Fibroblast of skin of left biceps (primary cell): ENCODE measurements at places on chromosomes 3 and 15.

DNA sequence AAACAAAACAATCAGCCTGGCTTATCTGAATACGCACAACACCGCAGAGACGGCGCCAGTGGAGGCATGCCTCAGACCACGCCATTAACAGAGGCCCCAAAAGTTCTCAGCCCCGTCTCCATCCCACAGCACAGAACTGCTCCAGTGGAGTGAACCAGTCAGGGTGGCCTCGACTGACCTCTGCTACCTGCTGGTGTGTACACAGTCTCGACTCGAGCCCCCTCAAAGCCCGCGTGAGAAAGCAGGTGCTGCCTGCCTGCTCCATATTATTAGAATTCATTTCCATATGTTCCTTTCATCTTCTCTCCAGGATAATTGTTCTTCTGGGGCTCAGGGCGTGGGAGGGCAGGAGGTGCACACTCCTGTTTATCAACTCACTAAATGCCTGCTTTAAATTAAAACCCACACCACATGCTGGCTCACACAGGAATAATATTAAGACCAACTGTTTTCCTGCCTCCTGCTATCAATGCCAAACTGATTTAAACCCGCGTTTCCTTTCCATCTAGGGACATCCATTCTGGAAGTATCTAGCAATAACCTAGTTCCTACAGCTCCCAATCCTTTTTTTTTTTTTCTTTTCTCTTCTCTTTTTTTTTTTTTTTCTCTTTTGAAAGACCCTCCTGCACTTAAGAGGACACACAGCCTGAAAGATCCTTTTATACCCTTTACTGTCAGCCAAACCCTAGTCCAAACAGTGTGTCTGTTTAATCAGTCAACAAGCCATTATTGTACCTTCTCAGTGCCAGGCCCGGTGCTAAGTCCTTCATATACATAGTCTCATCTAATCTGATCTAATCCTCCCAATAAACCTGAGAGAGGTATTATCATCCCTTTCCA lies 101.2 kb downstream of the TLE3 start:
- no peak for DNase-seq

DNA sequence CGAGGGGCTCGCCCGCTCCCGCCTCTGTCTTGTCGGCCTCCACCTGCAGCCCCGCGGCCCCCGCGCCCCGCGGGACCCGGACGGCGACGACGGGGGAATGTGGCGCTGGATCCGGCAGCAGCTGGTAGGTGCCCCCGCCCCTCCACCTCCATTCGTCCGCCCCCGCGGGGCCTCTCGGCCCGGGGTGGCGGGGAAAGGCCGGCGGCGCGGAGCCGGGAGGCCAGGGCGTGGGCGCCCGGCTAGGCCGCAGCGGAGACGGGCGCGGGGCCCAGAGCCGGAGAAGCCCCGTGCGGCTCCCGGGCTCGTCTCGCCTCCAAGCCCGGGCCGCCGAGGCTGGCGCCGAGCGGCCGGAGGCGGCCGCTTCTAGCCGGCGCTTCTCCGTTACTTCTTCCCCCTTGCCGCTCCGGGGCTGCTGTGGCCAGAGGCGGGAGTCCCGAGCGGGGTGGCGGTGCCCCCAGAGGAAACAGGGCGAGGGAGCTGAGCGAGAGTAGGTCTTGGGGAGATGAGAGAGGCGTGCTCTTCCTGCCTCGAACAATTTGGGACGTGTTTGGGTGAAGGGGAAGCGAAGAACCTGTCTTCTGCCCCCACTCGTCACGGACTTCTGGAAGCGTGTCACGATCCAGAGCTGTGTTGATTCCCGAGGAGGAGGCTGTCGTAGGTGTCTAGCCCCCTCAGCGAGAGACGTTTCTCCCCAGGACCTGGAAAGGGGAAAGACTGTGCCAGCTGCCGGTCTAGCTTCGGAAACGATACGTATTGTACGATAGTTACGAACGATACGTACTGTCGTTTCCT lies 555 bp downstream of the ATP11B start:
- DNase-seq = no peak

- DNase-seq = no peak
Observed at GRCh38 chr3:94305835-94306611, 243.2 kb downstream of the NSUN3 start.

DNA sequence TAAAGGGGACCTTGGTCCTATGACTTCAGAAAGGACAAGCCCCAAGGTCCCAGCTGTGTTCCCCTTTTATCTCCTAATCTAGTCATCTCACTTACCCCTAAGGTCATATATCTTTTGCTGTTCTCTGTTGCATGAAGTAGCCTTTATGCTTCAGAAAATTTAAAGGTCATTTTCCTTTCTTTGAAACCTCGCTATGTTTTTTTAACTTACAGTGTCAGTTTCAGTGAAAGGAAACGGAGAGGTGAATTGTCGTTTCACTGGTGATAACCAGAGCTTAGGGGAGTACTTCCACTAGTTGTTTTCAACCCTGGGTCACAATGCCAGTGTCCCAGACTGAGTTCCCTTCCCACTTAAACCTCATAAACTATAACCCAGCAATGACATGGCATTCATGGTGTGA lies 357.4 kb downstream of the GAP43 start:
- DNase-seq = no peak

GRCh38 chr15:70653426-70653825 lies 109.9 kb downstream of the UACA start:
- DNase-seq = no peak

DNA sequence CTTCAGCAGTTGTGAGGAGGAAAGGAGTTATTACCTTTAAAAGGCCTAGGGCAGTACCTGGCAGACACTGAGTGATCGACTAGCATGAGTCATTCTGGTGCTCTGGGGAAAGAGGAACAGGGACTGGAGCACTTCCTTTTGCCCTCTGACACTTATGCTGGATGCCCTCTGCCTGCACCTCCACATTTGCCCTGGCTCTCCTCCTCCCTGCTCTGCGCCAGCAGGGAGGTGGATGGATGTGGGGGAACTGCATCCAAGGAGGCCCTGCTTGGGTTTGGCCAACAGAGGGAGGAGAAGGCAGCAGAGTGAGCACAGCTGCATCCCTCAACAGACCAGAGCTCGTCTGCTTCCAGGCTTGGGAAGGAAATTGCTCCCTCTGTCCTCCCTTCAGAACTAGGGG lies 75.0 kb downstream of the SEMA5B start:
- no peak for DNase-seq

GRCh38 chr3:127750226-127751031 lies 71.9 kb downstream of the MGLL start:
- DNase-seq = peak; percentile 33

GRCh38 chr3:120147072-120147871 lies 53.0 kb upstream of the GSK3B start:
- no peak for DNase-seq
